ENCODE measurements at places on chromosomes 7 and 10. TPM values are rescaled to one million over a fixed set of nuclear protein-coding genes. Genes with fewer than 3 reads are reported as not detected.
A peak's percentile ranks its signal among the peaks of the same experiment; 100 is the strongest.

GRCh38 chr7:39158367-39158766, 180.7 kb downstream of the POU6F2 start:
- no peak for DNase-seq

GRCh38 chr7:102287111-102287980, 678 bp downstream of the SH2B2 start:
- peak; percentile 88 for DNase-seq

DNA sequence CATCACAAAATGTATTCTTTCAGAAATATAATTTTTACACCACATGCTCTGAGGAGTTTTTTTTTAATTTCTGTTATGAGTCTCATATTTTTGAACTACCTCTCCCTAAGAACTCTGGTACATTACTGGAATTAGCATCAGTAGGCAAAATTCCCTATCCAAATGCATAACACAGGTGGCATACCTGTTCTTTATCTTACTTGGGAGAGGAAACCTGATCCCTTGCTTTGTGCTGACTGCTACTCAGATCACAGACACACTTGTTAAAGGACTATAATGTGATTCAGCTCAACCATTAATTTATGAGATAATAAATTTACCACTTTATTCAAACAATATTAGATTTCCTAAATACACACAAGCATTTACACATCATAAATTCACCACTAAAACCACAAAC, 617.2 kb downstream of the GRM8 start:
- DNase-seq: no peak

DNA sequence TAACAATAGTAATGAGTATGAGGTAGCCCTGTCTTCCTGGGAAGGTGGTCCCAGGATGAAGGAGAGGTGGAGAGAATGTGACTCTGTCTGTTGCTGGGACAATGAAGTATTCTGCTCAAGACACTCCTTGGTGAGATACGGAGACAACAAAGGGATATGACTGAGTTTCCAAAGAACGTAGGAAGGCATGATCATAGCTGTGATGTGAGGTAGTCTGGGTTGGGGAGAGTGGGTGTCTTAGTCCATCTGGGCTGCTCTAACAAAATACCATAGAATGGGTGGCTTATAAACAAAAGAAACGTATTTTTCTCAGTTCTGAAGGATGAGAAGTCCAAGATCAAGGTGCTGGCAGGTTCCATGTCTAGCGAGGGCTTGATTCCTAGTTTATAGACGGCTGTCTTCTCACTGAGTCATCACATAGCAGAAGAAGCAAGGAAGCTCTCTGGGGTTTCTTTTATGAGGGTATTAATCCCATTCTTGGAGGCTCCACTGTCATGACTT, 84.9 kb upstream of the RHOBTB1 start:
- DNase-seq: no peak

CLEC2L gene
- total RNA-seq: not detected

DNA sequence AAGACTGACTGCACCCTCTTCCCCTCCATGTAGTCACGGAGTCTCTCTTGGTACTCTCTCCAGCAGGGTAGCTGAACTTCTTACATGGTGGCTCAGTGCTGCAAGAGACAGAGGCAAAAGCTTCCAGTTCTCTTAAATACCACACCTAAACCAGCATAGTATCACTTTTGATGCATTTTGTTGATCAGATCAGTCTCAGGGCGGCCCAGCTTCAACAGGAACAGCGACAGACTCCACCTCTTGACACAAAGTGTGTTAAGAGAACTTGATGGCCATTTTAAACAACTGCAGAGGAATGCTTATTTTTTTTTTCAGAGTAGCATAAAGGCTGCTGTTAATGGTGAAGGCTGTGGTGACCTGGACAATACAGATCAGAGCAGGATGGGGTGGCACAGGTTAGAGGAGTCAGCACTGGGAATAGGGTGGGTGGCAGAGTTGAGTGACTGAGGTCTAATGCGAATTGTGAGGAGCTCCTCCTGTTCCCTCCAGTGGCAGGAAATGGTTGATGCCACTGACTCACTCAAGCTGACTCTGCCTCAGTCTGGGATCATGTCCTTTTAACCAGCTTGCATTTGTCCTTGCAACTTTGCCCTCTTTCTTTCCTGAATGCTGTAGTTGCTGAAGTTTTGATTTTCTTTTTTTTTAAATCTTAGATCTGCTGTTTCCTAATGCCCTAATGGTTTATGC, 17.3 kb downstream of the MGAM start:
- no peak for DNase-seq

PIP4K2A gene
- total RNA-seq: 54.1 TPM

DNA sequence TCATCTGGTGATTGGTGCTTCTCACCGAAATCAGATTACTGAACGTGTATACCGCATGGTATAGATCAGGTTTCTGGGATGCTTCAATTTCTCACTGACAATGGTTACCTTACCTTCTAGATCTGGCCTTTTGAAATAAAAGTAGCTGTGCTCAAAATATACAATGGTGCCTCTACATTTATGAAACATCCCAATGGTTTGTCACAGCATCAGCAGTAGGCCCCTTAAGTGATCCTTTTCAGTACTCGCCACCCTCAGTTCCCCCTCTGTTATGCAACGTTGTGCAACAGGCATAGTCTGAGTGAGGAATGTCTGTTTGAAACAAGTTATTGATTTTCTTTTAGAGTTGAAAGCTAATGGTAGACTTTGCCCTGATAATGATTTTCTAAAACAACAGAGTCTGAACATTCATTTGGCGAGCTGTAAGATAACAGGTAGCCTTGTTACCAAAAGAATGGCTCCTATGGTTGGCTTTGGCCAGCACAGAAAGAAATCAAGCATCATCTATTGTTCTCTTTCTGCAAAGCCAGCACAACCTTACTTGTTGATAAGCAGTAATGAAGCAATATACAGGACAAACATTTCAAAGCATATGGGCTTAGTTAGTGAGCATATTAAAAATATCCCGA, 693.9 kb downstream of the PARD3 start:
- no peak for DNase-seq

SHH gene
- 6.2 TPM for total RNA-seq

DNA sequence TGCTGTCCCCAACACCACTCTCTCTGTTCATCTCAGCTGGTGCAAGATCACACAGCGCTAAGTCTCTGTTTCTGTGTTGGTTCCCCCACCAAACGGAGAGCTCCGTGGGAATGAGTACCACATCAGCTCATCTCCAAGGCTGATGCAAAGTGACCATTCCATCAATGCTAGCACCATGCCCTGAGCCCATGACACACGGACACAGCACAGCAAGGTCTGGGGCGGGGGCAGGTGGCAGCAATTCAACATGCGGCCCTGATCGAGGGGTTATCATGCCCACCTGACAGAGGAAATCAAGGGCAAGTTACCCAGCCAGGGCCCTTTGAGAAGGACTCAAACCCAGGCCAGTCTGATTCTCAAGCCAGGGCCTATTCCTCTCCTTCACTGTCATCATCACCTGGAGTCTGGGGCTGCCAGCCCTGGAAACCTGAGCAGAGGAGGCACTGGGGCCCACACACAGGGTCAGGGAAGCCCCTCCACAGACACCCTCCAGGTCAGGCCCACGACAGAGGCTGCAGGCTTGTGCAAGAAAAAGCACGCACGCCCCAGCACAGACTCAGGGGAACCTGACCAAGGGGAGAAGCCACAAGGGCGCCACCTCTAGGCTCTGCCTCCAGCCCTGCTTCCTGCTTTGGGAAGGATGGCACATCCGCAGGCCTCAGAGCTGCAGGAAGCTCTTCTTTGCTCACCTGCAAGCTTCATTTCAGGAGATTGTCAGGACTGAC, 74.8 kb downstream of the GRID1 start:
- DNase-seq: no peak

NRG3 gene
- total RNA-seq: 0.60 TPM

- no peak for DNase-seq
These were observed 7.2 kb downstream of the DNAH11 start for GRCh38 chr7:21550076-21550475.

CALN1 gene
- not detected for total RNA-seq

TBC1D12 gene
- total RNA-seq: 13.5 TPM

GRCh38 chr10:92573798-92574547, at the start of gene IDE:
TSS of gene IDE (minus strand) at chr10:92574093. CDS start at chr10:92574019, 74 bp downstream.
- peak; percentile 89 for DNase-seq

GRCh38 chr10:34726862-34727261, 88.2 kb downstream of the PARD3 start:
- DNase-seq: no peak

ABCF2 gene
- total RNA-seq: 48.2 TPM

- peak; percentile 93 for DNase-seq
These were observed 175.8 kb downstream of the TNS3 start for GRCh38 chr7:47405921-47406800.

- DNase-seq: no peak
These were observed 338.9 kb upstream of the IGFBP3 start for GRCh38 chr7:46259947-46260346.

DNA sequence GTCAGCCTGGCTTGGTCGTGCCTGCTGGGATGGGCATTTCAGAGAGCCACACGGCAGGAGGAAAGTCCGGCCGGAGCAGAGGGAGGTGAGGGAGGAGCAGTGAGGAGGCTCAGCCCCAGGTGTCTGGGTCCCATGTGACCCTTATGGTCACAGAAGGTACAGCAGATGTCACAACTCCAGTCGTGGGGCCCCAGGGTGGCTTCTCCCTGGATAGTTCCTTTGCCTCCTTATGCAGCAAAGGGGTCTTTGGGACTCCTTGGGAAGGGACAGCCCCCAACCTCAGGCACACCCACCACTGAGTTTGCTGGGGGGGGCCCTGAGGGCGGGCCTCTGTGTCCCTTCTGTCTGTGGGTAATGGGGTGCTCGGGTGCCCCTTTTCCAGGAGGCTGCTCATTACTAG, 19.6 kb upstream of the PRKAG2 start:
- peak; percentile 53 for DNase-seq

- DNase-seq: no peak
These were observed 8.9 kb downstream of the WAC start for GRCh38 chr10:28541717-28542365.

- DNase-seq: no peak
These were observed 18.6 kb upstream of the SDK1 start for GRCh38 chr7:3282457-3282856.

STEAP2 gene
- 18.7 TPM for total RNA-seq

WNT2 gene
- 12.6 TPM for total RNA-seq

- no peak for DNase-seq
These were observed 6.5 kb downstream of the DIP2C start for GRCh38 chr10:682931-683447.

- DNase-seq: no peak
These were observed 122.7 kb downstream of the ARID5B start for GRCh38 chr10:62024026-62024701.

DNA sequence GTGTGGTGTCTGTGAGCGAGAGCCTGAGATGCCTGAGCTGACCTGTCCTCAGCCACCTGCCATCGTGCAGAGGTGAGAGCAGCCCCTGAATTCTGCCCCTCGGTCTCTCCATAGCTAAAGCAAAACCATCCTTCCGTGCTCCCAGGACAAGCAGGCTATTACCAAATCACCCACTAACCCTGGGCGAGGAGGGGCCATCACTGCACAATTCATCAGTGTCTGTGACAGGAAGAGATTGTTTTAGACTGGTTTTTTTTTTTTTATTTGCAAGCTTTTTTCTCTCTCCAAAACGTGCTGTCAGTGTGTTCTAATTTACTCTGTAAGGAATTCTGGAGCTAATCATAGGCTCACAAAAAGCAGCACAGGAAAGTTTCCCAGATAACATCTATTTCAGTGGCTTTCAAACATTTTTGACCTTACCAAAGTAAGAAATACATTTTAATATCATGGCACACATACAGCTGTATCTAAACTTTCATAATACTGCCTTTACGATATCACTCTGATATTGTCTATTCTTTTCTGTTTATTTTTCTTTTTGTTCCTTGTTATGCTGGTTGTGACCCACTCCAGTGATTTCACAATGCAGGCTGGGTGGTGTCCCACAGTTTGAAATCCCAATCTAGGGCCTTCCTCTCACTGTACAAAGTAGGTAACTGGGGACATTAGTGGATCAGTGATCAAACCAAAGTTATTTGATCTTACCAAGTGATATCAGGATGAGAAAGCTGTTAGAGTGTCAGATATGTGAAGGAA, 62.8 kb downstream of the EGFR start:
- DNase-seq: peak; percentile 62

- no peak for DNase-seq
These were observed 37.4 kb downstream of the VKORC1L1 start for GRCh38 chr7:65910237-65910636.

DNA sequence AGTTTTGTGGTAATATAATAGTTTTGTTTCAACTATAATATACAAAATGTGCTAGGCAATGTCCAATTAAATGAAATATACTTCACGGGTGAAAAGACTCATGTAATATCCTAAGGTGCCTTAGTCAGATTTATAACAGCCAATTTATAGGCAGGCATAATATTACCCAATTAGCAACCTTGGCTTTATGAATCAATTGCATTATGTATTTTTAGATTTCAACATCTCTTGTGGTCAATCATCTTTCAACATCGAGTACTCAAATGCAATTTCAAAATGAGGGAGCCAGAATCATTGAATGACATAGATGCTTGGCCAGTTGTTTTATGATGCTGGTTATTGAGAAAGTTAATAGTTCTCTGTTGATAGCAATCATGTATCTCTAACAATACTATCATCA, 110.3 kb upstream of the SP8 start:
- no peak for DNase-seq

DNA sequence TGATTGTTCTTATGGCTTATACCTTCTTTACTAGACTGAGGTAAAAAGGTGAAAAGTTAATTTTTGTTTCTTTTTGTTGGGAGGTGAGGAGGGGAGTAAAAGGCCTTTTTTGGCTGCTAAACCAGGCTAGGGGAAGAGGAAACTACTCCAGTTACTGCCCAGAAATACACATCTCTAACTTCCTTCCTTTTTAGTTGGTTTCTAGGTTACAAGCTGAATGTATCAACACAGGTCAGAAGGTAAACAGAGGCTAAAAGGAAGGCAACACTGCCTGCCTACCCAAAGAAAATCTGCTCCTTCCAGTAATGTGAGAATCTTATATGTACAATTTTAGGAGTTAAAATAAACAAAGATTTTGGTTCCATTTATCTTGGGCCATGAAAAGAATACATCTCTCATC, 140.4 kb downstream of the NRBF2 start:
- no peak for DNase-seq

DNA sequence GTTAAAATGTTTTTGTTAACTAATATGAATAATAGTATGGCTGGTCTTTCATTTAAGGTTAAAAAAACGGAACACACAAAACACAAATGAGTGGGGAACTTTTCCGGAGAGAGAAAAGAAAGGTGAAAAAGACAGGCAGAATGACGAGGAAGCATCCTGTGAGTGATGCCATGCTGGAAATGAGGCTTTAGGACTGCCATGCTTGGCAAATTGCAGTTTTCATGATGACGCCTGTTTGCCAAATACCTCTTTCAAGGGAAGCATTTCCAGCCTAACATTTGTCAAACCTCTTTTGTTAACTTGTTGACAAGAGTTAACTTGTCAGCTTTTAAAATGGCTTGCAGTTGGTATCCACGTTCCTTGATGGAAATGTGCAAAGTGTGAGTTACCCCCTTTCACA, 127.5 kb downstream of the RSU1 start:
- DNase-seq: no peak

TECPR1 gene
- total RNA-seq: 23.9 TPM

CDC14C gene
- not detected for total RNA-seq

- no peak for DNase-seq
These were observed 6.0 kb downstream of the OR6B1 start for GRCh38 chr7:144006029-144006691.

BICC1 gene
- total RNA-seq: 4.1 TPM
